ENCODE measurements at places on chromosomes 6 and 20.

DNA sequence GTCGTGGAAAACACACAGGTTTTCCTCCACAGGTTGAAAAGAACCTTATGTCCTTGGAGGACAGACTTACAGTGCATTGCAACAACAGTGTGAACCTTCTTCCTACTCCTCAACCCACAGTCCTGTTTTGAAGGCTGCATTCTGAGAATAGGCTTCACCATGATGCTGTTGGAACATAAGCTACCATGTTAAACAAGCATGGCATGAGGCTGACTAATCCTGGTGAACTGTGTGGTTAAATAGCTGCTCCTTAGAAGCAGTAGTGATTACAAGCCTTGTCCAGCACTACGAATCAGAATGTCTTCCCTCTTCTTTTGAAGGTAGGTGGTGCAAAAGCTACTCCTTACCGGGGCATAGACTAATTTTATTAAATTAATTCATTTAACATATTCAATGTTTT, 368.5 kb upstream of the EPHA7 start:
- no peak for DNase-seq

DNA sequence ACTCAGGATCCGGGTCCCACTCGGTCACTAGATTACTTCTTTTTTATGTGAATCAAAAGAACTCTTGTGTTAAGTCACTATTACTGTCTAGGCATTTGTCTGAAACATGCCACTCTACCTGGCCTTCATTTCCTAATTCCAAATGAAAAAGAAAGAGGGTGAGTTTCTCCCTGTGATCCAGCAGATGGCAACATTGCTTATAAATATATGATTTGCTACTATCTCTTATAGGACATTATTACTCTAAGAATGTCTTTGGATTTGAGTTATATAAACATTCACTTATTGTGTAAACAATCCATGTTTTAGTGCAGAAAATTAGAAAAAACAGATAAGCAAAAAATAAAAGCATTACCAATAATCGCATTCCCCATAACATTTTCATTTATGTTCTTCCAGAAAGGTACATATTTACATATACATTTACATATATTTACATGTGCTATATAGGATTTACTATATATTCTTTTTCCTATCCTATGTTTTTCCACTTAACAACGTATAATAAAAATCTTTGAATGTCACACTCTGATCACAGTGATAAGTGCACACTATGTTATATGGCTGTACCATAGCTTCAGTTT, 66.9 kb downstream of the FAXC start:
- no peak for DNase-seq

DNA sequence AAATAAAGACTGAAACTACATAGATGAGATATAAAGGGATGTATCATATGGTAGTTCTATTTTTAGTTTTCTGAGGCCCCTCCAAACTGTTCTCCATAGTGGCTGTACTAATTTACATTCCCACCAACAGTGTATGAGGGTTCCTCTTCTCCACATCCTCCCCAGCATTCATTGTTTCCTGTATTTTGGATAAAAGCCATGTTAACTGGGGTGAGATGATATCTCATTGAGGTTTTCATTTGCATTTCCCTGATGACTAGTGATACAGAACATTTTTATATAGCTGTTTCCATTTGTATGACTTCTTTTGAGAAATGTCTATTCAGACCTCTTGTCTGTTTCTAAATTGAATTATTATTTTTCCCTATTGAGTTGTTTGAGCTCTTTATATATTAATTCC, 229.3 kb downstream of the RFPL4B start:
- DNase-seq: no peak

DNA sequence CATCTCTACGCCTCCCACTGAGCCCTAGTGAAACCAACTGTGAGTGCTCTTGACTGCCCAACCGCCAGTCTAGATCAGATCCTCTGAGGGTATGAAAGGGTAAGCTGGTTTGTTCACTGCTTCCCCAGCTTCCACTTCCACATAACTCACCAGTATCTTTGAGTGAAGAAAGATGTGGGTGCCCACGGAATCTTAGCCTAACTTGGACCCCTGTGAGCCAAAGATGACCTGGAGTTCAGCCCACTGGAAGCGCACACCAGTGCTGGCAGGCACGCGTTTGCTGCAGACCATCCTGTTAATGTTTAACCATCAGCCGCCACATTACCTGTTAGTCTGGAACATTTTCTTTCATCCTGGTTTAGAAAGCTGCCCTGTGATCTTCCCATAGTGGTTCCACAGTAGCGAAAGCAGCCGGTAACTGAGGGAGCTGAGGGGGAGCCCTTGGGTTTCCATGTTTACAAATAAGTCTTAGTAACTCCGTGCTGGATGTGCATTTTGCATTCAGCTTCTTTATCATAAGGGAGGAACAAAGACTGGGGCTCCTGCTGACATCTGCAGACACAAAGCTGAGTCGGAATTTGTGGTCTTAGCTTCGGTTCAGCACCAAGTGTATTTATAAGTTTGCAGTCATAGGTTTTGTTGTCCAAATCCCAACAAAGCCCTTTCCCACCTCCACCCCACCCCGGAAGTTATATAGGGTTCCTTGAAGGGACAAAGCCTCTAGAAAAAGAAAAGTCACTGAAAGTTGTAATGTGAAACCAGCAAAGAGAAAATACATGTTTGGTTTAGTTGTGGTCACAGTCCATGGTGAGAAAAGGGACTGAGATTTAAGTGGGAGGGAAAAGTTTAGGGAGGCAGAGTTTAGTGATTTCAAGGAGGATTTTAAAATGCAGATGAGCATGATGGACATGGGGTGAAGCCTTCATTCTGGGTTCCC, 71.0 kb downstream of the SSR1 start:
- no peak for DNase-seq

DNA sequence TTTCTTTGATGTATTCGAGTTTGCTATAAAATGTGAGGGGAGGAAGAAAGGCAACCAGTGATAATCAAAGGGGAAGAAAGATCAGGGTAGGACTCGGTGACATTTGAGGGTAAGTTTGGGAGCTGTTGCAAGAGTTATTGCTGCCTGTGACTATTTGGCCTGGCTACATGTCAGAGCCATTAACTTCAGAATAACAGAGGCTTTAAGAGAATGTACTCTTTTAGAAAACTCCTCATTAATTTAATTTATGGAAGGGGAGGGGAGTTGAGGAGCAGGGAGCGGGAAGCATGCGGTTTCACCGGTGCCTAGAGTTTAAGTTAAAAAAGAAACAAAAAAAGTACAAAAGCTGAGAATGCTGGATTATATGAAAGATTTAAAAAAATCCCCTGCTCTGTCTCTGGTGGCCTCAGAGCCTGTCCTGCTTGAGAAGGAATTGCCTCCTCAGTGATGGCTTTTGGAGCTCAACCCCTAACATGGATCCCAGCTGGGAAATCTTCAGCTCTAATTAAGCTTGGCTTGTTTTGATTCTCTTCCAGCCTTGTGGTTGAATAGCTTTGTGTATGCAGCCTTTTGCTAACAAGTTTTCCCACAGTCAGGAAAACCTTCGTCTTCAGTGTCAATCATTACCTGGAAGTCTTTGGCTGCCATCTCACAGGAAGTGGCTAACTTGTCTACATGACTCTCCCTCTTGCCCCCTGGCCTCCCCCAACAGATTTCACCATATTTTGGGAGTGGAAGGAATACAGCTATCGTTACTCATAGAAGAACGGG, 238.2 kb downstream of the SOX4 start:
- DNase-seq: no peak

- no peak for DNase-seq
These were observed 373.1 kb downstream of the ESR1 start for GRCh38 chr6:152180601-152181000.

- DNase-seq: no peak
These were observed 169.0 kb downstream of the TBC1D7 start for GRCh38 chr6:13159300-13159699.

DNA sequence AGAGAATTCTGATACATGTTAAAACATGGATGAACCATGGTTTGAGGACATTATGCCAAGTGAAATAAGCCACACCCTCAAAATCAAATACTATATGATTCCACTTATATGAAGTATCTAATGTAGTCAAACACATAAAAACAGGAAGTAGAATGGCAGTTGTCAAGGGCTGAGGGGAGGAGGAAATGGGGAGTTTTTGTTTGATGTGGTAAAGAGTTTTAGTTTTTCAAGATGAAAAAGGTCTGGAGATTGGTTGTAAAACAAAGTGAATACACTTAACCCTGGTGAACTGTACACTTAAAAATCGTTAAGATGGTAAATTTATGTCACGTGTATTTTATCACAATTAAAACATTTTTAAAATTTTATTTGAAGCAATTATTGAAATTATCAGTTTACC, 127.4 kb upstream of the GRIK2 start:
- no peak for DNase-seq

GRCh38 chr6:1175877-1176276, 136.0 kb upstream of the FOXQ1 start:
- no peak for DNase-seq

DNA sequence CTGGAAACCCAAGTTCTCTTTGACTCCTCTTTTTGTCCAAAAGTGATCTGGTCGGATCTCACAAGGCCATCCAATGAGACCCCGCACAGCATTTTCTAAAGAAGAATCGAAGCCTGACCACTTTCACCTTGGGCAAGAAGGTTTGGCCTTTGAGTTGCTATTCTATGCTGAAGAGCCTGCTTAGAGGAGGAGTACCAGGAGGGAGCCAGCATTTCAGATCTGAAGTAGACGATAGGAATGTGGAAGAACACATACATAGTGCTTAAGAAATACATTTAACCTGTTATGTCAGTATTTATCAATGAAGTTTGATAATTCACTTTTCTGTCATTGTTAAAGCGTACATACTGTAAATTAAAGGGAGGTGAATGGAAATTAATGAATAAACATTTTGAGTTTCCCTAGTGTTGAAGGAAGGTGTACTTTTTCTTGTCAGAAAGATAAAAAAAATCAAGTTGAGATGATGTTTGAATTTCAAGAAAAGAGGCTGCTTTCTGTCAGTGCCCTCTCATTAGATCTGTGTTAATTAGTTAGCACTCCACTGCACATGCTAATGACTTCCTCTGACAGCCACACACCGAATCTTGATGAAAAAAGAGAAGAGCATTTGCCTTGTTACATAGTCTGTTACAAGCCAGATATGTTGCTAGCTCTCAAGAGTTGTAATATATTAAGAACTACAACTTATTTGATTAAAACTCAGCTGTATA, 10.9 kb upstream of the TDRD6 start:
- no peak for DNase-seq

GRCh38 chr6:137353842-137354397, 134.7 kb upstream of the IFNGR1 start:
- DNase-seq: no peak

DNA sequence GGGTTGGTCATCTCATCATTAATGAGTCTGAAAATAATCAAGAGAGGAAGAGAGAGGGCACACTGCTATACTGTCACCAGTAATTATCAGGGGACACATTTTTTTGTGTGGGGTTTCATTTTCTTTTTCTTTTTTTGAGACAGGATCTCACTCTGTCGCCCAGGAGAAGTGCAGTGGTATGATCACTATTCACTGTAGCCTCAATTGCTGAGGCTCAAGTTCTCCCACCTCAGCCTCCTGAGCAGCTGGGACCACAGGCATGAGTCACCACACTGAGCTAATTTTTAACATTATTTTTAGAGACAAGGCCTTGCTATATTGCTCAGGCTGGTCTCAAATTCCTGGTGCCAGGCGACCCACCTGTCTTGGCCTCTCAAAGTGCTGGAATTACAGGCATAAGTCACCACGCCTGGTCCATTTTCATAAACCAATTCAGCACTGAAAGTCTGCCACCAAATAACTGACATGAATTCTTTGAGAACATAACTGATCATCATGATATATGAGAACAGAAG, 43.3 kb downstream of the EPHA7 start:
- DNase-seq: no peak

- peak; percentile 46 for DNase-seq
These were observed 25.6 kb upstream of the FUCA2 start for GRCh38 chr6:143536866-143537691.

DNA sequence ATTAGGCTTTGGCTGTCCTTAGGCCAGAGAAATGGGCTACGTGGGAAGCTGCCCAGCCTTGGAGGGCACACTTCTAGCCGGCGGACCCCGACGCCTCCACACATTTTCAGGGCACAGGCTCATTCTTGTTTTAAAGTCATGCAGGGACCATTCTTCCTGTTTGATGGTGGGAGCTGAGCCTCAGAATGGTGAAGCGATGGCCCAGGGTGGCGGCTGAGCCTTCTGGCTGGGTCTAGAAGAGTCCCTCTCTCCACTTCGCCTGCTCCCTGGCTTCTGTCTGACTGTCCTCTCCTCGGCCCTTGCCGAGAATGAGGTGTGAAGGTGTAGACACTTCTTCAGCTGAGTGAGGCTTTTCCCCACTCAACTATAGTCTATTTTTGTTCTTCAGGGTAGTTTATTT, 114.4 kb downstream of the SULF2 start:
- DNase-seq: no peak

DNA sequence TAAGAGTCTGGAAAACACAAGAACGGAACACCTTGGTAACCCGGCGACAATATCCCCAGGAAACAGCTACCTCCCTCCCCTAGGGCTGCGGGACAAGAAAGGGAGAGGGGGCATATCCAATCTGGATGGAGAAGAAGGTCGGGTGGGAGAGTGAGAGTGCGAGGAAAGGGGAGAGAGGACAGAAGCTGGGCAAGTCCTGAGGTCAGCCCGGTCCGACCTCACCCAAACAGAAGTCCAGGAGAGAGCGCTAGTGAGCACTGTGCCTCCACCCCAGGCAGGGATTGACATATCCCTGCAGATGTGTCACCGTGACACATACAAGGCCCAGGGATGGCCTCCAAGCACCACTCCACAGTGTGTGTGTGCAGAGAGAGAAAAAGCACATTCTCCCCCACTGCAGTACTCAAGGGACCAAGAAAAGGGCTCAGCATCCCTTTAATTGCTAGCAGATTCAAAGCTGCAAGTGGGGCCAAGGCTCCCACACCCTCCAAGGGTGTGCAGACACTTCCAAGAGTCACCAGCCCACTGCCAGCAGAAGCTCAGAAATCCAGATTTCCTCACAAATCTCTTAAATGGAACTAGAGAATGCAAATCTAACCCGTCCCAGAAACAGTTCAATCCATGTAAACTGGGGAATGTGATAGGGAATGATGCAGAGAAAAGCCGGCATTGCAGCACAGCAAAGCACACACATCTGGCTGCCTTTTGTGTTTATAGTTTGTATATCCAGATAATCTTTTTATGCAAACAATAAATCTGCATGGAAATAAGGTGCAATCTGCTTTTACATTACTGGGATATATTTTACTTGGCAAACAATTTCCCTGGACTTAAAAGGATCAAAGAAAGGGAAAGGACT, 3.1 kb downstream of the PXDC1 start:
- DNase-seq: no peak

- DNase-seq: no peak
These were observed 9.3 kb upstream of the FBXO9 start for GRCh38 chr6:53055873-53056272.

GRCh38 chr6:157240960-157241311, 82.4 kb downstream of the TMEM242 start:
- DNase-seq: no peak

DNA sequence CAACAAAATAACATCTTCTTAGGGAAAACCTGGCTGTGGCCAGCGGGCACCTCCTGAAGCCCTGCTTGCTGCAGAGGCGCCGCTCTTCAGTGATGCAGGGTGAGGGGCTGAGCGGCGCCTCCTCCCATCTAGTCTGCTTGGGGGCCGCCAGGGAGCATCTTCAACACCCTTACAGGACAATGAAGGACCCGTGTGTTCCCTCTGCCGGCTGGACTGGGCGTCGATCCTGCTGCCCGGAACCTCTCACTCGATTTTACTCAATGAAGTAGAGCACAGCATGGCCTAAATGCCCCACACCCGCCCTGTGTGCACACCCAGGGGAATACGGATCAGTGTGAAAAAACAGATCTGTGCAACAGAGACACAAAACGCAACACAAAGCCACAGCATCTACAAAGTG, 28.5 kb upstream of the MPC1 start:
- no peak for DNase-seq

GRCh38 chr20:57410398-57410920, 19.3 kb downstream of the RBM38 start:
- DNase-seq: no peak

- DNase-seq: no peak
These were observed 452.4 kb upstream of the PTCHD4 start for GRCh38 chr6:48563433-48563832.
